GM13977 (cell line): ENCODE measurements at places on chromosomes 1 and 21.

- DNase-seq, result no peak
Measured at GRCh38 chr1:107669996-107670395, 295.0 kb downstream of the VAV3 start.

- DNase-seq, result no peak
Measured at GRCh38 chr21:41616031-41616591, 108.2 kb upstream of the TMPRSS2 start.

DNA sequence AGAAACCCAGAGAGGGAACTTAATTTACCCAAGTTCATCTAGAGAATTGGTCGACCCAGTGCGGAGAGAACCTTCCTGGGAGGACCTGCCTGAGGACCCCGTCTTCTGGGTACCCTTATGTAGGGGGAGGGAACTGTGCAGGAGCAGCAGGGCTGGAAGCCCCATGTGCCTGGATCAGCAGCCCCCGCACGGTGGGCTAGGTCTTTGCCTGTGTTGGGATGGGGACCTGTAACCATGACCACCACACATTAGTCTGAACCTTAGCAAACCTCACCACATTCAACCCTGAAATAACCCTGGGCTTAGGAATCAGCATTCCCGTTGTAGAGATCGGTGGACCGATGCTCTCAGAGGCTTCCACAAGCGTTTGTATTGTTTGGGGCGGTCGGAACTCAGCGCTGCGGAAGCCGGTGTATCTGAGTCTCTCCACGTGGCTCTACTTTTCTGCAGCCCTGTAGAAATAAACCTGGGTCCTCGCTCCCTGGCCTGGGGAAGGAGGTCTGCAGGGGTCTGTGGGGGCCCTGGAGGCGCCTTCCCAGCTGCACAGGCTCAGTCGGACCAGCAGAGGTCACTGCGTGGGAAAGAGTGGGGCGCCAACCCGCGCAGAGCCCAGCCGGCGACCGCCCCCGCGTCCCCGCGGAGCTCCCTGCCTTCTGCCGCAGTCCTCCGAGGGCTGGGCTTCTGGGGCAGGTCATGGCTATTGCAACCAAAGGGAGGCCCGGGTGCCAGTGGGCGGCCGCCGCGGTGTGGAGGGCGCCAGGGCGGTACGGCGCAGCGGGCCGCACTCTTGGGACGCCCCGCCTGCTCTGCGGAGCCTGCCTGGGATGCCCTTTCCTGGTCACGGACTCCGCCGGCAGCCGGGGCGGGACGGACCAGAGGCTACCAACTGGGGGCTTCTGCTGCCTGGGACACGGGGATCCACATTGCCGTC, 36.2 kb upstream of the KCNA10 start:
- DNase-seq, result peak; percentile 76

DNA sequence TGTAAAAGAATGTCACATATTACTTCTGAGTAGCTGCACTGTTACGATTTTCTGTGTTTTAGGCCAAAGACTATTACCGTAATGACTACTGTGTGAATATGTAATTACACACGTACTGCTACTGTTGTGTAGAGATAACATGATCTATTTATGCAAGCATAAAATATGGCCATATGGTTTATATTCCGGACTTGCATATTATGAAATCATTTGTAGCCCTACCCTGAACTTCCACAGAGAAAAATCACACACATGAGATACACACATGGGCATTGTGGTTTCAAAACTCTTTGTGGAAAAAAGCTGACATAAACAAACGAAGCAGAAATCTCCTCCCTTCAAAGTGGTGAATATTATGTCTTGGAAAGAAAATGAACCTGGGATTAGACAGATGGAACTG, 373.0 kb upstream of the ADAMTS5 start:
- DNase-seq, result no peak

GRCh38 chr1:43952731-43953346, 6.1 kb downstream of the IPO13 start:
- DNase-seq, result no peak

DNA sequence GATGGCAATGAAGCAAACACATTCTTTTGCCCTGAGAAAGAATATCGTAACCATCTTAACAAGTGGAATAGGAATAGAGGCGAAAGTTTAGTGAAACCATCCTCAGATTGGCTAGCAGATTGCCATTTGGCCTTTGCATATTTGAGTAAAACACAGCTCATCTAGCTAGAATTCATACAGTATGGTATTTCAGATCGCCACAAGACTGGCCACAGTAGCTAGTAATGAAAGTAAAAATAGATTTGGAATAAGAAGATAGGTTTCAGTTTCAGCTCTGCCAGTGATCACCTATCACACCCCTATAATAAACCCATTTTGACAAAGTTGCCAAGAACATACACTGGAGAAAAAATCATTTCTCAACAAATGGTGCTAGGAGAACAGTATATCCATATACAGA, 294.9 kb downstream of the LRRIQ3 start:
- DNase-seq, result no peak

- DNase-seq, result no peak
Measured at GRCh38 chr1:201457508-201457960, 11.5 kb downstream of the PHLDA3 start.
